ENCODE measurements at places on chromosomes 2 and 18.
A peak's percentile ranks its signal among the peaks of the same experiment; 100 is the strongest.

- DNase-seq, result no peak
These were observed 376.7 kb upstream of the SOX11 start for GRCh38 chr2:5315512-5315911.

DNA sequence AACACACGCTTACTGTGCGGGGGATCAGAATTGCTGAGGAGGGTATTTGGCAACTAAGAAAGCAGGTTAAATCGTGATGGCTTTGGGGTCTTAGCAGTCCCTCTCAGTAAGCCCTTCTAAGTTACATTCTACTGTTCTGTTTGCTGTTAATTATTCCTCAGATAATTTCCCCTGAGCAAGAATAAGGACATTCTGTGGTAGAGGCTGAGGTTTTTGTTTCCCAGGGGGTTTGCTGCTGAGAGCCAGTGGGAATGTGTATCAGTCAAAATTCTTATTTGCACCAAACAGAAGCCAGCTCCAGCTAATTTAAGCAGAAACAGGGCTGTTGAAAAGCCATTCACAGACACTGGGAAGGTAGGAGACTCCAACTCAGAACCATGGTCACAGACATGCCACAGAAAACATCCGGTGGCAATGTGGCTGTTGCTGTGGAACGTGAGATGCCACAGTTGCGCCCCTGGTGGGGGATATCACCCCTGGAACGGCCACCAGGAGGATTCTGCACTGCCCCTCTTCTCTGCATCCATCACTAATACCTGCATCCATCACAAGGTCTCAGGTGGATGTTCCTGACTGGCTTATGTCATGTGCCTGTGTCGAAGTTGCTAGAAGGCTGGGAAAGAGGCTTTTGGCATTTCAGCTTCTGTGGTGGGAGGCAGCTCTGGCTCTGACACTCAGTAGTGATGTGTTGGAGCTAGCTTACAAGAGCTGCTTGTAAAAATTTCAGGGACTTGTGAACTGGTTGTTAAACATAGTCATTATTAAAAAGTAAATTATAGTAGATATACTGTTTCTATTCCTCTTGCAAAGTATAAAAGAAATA, 23.2 kb downstream of the SLC4A3 start:
- DNase-seq, result no peak

GRCh38 chr18:79883461-79884293, 67.8 kb downstream of the SLC66A2 start:
- DNase-seq, result no peak

GRCh38 chr2:38201784-38202183, 125.8 kb upstream of the CYP1B1 start:
- DNase-seq, result peak; percentile 77

DNA sequence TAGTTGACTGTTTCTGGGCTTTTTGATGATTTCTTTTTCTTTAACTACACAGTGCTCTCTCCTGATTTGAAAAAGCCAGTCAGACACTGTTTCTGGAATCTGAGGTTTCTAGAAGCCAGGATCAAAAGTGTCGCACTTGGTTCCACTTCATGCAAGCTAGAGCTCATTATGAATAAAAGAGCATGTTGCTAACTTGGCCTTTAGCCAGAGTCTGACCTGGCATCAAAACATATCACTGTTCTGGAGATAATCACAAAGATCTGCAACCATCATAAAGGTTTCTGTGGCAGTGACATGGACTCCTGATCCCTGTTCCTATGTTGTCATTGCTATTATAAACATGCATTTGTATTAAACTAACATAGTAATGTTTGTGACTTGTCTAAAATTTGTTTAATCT, 76.1 kb upstream of the MAPRE2 start:
- DNase-seq, result no peak

- DNase-seq, result peak; percentile 80
These were observed 78.9 kb downstream of the NRXN1 start for GRCh38 chr2:50953021-50953420.

DNA sequence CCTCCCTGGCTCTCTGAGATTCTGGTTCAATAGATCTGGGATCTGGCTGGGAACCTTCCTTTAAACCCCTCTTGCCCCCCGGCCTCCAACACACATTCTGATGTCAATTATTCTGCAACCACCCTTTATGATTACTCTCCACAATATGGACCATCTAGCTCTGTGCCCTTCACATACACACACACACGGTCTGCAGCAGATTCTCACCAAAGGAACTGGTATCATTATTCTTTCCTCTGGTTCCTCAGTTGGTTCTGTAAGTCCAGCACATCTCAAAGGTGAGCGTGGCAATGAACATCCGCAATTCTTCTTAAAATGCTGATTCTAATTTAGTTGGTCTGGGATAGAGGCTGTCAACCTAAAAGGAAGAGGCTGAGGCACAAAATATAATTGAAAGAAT, 2.8 kb upstream of the TMEM163 start:
- no peak for DNase-seq

DNA sequence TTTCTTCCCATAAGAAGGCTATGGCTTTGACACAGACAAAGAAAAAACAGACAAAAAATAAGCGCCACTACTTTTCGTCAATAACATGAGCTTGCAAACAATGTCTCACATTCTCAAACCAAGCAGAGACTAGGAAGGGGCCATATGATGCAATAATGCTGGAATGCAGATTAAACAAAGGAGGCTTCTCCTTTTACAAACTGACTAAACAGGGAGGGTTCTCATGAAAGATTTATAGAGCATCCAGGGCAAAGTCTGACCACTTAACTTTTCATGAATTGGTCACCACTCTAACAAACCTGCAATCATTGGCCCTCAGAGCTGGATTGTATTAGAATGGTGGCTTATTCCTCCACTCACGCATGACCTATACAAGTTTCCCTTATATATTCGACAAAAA, 663.3 kb upstream of the CHAC2 start:
- DNase-seq, result peak; percentile 67

DNA sequence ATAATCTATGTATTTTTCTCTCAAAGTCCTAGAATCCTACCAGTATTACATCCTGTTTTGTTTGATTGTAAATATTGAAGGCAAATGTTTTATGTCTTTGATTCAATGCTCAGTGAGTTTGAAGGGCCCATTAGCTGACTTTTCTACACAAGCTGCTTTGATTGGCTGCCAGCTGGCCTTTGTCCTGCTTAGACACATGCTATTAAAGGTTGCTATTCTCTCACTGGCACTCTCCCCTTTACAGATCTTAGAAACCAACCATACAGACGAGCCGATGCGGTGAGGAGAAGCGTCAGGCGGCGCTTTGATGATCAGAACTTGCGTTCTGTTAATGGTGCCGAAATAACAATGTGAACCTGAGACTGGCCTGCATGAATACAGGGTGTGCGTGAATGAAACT, 69.7 kb downstream of the PRPF40A start:
- peak; percentile 29 for DNase-seq

GRCh38 chr2:53896864-53897263, 37.1 kb upstream of the GPR75 start:
- peak; percentile 55 for DNase-seq

GRCh38 chr18:23283916-23284430, 148.7 kb downstream of the CABLES1 start:
- peak; percentile 62 for DNase-seq

- DNase-seq, result peak; percentile 41
These were observed 26.5 kb upstream of the C2orf74 start for GRCh38 chr2:61135510-61135909.

GRCh38 chr2:27322301-27322765, 564 bp downstream of the MPV17 start:
- DNase-seq, result no peak

DNA sequence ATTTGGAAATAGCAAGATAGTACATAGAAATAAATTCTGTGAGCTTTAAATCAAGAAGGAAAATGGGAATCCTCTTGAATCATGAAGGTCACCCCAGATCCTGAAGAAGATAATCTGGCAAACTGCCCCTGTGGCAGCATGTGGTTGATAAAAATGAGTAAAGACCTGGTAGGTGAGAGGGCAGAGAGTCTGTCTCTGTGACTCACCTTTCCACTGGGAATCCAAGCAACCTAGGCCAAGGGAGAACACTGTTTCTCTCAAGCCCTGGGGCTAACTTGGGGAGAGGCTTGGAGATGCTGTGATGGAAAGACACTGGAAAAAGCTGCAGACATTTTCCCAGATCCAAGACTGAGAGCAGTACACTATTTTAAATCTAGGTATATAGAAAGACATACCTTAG, 185.8 kb upstream of the CNTNAP5 start:
- no peak for DNase-seq

- DNase-seq, result no peak
These were observed 101.7 kb downstream of the SEPTIN10 start for GRCh38 chr2:109512076-109512475.

GRCh38 chr18:11962597-11962996, 18.7 kb upstream of the IMPA2 start:
- DNase-seq, result no peak

GRCh38 chr2:239688840-239689239, 288.0 kb upstream of the HDAC4 start:
- no peak for DNase-seq

DNA sequence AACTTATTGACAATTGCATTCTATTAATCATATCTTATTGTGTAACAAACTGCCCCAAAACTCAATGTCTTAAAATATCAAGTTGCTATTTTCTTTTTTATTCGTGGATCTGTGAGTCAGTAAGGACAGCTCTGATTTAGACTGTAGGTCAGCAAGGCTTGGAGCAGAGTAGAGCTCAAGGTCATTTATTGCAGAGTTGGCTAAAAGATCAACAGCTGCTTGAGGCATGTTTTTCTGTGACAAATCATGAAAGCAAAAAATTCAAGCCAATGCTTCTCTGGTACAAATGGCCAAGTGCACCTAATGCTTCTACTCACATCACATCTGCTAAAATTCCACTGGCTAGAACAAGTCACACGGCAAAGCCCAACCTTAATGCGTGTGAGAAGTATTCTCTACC, 497.7 kb upstream of the LRATD1 start:
- DNase-seq, result no peak

- DNase-seq, result no peak
These were observed 4.4 kb upstream of the VPS54 start for GRCh38 chr2:64023485-64024258.

DNA sequence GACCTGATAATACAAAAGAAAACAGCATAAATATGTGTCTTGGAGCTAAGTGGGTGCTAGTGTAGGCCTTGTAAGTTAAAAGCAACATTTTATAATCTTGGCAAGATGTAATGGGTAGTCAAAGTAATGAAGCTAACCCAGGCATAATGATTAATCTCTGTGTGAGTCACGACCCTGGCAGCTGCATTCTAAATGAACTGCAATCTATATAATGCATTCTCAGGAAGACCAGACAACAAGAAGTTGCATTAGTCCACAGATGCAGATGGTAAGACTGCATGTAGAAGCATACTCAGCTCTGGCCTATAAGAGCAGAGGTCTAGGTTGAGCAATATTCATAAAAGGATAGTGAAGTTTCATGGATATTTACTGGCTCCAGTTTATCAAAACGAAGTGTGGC, 85.6 kb upstream of the ETAA1 start:
- peak; percentile 87 for DNase-seq

DNA sequence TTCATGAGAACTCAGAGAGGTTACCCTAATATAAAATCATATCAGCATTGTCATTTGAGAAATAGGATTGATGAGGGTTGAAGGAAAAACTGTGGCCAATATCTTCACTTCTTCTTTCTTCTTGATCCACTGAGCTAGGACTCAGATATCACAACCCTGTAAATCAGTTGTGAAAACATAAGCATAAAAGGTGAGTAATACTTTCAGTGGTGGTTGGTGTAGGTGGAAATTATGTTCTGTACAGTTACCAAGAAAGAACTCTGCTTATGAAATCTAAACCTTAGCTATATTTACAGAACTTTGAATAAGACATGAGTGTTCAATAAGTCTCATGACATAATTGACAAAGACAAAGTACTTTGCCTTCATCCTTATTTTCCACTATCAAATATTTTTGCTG, 56.3 kb downstream of the PAX3 start:
- no peak for DNase-seq

DNA sequence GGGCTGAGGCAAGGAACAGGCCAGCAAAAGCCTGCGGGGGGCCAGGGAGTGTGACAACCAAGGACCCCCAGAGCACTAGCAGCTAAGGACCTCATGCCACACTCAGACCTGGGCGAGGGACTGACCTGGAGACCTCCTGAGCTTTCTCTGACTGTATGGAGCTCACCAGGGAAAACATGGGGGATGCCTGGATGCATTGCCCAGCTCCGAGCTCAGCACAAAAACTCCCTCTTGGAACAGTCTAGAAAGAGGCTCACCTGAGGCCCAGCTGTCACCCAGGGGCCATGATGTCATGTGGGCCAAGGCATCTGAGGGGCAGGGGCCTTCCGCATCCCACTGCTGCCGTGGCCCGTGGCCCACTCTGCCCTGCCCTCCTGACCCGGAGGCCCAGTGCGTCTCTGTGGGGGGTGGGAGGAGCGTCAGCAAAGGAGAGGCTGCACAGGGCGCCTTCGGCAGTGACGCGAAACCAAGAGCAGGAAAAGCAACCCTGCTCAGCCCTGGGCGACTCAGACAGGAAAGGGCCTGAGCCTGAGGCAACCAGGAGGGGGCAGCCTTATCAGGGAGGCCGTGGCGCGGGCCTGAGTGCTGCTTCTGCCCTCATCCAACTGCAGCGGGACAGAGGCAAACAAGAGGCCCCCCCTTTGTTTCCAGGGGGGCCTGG, 57.3 kb upstream of the ALPP start:
- DNase-seq, result no peak

- DNase-seq, result no peak
These were observed 106.1 kb downstream of the ZNF516 start for GRCh38 chr18:76388891-76389423.

- no peak for DNase-seq
These were observed 850.3 kb downstream of the DSC3 start for GRCh38 chr18:30192216-30192615.

DNA sequence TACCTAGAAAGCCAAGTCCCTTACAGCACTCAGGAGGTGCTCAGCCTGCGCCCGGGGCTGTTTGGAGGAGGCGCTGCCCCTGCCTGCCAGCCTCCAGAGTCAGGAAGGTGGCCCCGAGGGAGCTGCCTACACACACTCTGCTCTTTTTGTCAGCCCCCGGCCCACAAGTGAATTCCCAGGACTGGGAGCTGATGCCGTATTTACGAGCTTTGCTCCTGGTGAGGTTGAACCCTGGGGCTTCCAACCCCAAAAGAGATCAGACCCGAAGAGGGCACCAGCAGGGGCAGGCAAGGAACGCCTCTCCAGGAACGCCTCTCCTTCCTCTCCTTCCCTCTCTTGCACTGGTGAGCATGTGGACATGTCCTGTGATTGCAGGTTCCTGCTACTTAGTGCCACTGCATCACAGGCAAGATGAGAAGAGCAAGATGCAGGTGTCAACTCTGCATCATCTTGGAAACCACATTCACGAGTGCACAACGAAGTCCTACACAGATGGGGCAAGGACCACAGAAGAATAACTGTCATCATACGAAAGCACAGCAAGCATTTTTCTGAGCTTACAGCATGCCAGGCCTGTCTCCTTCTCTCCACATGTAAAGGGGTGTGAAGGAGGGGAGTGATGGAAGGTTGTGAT, 126.7 kb downstream of the NDUFA10 start:
- DNase-seq, result no peak

GRCh38 chr2:181231151-181231550, 226.0 kb upstream of the ITGA4 start:
- no peak for DNase-seq

All from fibroblast of skin of right biceps (primary cell).